ENCODE measurements at places on chromosomes 4 and X.

GRCh38 chr4:56906489-56907393 lies 959 bp upstream of the REST start:
- no peak for DNase-seq

GRCh38 chr4:105712766-105713165 lies 4.2 kb downstream of the GSTCD start:
- no peak for DNase-seq

DNA sequence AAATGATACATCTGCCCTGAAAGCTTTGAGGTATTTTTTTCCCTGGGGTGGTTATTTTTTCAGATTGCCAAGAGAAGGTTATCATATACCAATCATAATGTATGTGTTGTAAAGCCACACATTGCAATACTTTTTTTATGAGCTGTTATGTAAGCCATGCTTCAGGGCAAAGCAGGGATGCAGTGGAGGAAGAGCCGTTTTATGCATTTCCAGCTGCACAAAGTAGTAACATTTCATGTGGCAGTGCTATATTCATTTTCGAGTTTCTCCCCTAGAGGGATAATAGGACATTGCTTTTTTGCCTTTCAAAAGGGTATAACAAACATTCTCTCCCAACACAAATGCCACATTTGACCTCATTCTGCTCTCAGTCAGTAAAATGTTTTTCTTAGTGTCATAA lies 68.5 kb downstream of the GALNT7 start:
- DNase-seq: no peak

- DNase-seq: no peak
Observed at GRCh38 chrX:97402903-97403302, 519.2 kb downstream of the RPA4 start.

- DNase-seq: no peak
Observed at GRCh38 chr4:2907706-2908293, 55.4 kb downstream of the NOP14 start.

GRCh38 chr4:83067058-83067639 lies 32.2 kb downstream of the COPS4 start:
- no peak for DNase-seq

- no peak for DNase-seq
Observed at GRCh38 chr4:182338063-182338462, 94.9 kb downstream of the TENM3 start.

GRCh38 chr4:70816894-70817293 lies 22.8 kb downstream of the GRSF1 start:
- no peak for DNase-seq

DNA sequence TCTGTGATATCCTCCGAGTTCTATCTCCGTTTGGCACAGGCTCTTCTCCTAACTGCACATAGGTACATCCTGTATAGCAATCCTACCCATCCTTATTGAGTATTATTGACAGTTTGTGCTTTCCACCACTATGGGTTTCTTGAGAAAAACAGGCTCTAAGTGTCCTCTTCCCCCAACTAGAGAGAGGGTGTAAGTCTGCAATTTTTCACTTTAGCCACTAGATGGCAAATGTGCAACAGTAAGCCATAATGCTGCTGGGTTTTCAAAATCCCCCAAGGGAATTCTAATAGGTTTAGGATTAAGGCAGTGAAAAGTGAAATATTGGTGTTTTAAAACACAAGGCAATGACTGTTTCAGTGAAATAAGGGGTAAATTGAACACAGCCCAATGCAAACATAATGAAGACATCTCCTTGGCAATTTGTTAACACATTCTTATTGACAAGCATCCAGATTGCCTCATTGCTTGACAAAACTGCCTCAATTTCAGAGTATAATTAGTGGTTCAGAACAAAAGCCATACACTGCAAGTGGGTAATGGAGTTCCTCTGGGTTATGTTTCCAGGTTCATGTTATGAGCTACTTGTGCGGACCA lies 239.0 kb upstream of the HTR2C start:
- peak; percentile 7 for DNase-seq

DNA sequence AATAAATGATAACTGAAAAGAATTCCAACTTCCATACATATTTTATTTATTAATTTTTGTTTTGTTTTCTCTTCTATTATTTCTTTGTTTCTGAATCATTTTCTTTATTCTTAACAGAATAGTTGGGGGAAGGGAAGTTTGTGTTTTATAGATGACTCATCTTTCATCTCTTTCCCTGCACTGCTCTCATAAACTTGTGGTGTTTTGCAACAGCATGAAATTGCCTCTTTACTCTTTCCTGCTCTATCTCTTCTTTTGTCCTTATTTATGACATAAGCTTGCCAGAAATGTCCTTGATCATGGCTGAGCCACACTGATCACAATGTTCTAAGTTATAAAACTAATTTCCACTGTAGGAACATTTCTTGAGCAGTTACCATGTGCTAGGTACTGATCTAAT lies 22.3 kb downstream of the QRFPR start:
- DNase-seq: no peak

GRCh38 chr4:73763877-73764276 lies 23.5 kb downstream of the CXCL8 start:
- no peak for DNase-seq

- no peak for DNase-seq
Observed at GRCh38 chrX:489820-490219, 103.1 kb upstream of the PPP2R3B start.

- no peak for DNase-seq
Observed at GRCh38 chr4:148514581-148514980, 72.4 kb upstream of the NR3C2 start.

DNA sequence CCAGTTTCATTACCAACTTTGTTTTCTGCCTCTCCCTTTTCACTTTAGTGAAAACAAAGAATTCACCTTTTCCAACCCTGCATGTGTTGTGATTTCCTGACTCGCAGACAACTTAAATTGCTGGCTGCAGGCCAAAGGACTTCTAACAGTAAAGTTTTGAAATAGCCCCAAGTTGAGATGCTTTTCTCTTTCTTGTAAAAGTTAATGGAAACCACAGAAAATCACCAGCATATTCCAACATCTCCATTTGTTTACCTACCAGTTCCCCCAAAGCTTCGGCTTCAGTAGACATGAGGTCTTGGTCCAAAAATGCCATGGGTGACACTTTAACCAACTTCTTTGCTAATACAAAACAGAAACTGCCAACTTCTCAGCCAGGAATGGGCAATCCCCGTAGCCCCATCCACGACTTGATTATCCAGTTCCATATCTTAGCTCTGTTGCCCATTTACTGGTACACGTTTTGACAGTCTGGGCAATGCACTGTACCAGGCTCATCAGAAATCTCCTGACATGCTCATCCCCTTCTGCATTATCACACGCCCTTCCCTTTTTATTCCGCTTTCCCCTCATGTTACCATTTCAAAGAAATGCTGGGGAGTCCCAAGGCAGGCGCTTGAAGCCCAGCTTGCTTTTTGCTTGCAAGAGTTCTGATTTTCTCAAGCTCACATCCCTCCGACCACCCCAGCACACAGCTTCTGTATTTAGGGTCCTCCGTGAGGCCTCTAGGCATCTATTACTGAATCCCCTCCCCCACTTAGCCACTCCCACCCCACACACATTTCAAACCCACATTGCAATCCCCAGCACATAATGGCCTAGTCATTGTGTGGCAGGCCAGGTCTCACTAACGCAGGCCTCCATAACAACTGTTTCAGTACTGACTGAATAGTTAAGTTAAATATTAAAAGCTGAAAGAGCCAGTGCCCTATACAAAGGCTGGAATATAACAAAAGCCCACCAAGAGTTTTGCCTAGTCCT lies 137.9 kb upstream of the S100G start:
- no peak for DNase-seq

DNA sequence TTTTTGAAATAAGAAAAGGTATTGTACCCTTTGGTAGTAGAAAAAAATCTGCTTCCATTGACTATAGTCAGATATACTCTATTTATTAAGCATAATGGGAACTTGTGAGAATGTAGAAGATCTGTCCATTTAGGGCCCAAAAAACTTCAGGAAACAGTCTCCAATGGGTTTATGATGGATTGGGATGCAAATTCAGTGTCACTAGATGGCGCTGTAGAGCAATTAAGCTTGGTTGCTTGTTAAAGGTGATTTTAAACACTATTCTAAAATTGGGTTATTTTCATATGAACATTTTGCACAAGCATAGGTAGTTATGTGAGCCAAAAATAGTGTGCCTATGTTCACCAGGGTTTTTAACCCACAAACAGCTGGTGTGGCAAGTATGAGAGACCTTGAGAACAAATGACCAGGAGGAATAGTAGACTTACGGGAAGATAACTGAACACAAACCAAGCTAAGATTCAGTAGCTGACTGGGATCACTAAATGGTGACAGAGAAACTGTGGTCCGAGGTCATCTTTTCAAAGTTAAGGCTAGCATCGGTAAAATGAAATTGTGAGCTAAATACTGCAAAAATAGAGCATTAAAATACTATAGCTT lies 80.3 kb upstream of the LSM6 start:
- peak; percentile 19 for DNase-seq

DNA sequence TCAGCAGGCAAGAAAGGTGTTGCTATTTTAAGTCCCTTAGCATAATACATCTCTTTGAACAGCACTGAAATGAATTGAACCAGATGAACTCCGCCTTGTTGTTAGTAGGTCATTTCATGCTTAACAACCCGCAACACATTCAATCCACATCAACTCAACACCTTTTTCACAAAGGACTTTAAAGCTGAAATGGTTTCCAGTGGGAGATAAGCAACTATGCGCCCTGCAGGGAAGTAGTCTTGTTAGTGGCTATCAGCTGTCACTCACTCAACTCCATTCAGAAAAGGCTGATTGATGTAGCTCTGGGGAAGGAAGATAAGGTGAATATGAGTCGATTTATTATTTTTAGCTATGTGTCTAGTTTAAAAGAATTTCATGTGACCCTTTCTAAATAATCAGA lies 46.0 kb downstream of the ATP8A1 start:
- no peak for DNase-seq

DNA sequence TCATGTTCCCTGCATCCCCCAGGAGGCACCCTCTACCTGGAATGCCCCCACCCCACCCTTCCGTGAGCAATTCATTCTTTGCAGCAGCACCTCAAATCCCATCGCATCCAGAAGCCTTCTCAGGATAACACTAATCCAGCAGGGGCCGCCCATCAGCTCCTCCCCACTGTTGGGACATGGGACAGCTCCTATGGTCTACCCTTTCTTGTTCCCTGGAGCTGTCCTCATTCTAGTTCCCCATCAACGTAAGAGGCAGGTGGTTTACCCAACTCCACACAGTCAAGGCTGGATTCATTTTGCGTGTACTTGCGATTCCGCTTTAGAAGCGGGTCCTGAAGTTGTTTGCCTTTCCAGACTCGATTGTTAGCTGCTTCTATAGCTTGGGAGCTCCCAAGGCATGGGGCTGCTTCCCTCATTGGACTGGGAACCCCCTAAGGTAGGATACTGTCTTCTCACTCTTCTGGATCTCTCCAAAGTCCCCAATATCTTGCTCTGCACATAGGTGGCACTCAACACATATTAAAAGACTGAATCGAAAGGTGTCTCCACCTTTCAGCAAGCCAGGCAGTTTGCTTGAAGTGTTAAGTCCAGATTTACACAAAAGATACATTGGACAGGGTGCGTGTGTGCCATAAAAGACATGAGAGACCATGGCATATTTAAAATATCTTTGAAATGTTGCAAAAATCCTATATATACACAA lies 942 bp upstream of the APLN start:
- DNase-seq: no peak

DNA sequence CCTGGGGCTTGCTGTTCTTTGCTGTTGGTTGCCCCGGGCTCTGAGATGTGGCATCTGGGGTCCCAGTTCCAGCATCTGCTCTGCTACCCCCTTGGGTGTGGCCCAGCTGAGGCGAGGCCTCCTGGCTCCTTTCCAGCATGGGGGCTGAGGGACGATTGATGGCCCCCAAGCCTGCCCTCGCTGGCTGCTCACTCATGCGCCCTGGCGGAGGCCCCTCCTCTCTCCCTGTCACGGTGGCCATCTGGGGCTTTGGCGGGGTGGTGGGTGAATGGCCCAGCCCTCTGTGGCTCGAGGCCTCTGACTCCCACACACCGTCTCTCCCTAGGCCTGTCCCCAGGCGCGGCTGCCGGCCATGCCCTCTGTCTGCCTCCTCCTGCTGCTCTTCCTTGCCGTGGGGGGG lies 1.8 kb downstream of the PLXNA3 start:
- no peak for DNase-seq

DNA sequence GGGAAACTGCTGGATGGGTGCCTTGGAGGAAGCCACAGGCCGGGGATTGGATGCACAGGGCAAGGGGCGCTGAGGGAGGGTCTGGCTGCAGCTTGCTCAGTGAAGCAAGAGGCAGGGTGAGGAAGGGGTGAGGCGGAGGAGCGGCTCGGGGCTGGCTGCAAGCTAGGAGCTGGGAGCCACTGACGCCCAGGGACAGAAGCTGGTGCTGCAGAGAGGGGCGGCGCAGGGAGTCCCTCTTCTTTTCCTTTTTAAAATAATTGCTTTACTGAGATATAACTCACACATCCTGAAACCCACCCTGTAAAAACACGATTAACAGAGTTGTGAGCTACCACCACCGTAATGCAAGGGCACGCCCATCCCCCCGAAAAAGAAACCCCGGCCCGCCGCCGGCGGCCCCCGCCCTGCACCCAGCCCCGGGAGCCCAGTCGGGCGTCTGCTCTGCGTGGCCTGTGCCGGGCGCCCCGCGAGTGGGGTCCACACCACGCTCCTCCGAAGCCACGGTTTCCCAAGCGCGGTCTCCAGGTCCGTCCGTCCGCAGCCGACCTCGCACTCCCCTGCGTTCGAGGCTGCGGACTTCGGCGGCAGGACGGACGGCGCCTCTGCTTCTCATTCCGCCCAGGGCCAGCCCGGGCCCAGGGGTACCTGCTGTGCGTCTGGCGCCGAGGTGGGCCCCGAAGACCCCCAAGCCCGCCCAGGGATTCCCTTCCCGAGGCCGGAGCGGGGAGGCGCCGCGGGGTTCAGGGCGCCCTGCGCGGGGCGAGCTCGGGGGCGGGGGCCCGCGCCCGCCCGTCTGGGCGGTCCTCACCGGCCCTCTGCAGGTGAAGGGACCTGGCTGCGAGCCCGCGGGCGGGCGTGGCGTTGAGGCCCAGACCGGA lies 866 bp upstream of the UVSSA start:
- DNase-seq: no peak

DNA sequence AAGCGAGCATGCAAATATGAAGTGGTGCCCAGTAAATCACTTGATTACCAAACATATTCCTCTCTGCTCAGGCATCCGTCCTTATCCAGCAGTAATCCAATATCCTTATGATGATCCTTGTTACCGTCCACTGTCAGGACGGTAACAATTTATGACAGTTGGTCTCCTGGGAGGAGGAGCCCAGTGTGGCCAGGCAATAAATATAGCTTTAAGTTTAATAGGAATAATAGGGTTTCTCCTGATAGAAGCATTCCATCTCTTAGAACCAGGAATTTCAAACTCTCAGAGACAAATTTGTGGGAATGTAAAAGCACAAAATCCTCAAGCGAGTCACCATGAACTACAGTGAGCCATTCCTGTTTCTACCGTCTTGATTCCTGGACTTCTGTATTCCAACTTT lies 171.2 kb upstream of the IL15 start:
- DNase-seq: no peak

- no peak for DNase-seq
Observed at GRCh38 chrX:24498181-24498580, 33.1 kb downstream of the PDK3 start.

Measured in kidney epithelial cell (primary cell).